Astrocyte of the hippocampus (primary cell): ENCODE measurements at places on chromosomes 11 and 22.

DNA sequence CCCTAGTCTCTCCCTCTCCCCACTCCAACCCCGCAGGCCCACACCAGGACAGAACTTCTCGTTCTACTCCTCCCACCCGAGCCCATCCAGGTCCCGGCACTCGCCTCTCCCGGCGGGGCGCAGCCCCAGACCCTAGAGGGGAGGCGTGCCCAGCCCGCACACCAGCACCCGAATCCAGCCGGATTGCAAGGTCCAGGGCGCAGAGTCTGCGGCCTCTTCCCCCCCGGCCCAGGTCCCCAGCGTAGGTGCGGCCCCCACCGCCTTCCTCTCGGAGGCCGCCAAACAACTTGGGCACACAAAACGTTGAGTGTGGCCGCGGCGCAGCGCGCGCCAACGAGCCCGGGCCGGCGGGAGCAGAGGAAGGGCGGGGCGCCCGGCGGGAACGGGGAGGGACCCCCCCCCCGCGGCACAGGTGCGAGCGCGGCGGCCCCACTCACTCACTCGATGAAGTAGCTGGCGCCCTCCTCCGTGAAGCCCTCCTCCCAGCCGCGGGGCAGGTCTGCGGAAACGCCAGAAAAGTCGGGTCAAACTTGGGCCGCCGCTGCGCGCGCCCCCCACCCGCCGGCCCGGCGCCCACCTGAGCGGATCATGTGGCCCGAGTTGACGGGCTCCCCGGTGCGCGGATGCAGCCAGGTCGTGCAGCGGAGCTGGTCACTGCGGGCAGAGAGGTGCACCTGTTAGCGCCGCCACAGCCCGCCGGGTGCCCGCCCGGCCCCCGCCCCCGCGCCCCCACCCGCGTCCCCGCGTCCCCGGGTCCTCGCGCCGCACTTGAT, 480 bp downstream of the PLEKHA7 start:
- DNase-seq = peak; percentile 51

- no peak for DNase-seq
Measured at GRCh38 chr11:69394234-69394868, 87.1 kb upstream of the LINC01488 start.

GRCh38 chr22:29199702-29200400, 5.8 kb upstream of the EMID1 start:
- DNase-seq = no peak

DNA sequence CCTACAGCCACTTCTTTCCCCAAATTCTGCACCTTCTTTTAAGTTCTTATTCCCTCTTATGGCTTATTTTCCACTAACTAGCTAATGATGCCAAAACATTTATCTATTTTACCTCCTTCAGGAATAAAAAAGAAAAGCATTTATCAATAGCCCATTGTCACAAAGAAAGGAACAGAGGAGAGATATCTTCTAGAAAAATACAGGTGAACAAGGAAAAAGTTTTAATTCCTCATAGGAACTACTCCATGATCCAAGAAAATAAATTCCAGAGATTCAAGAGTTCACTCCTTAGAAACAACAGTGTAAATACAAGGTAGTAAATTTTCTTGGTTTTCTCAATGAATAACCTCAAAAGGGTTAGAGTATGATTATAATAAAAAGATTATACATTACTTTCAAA, 52.6 kb upstream of the TOP3B start:
- no peak for DNase-seq

DNA sequence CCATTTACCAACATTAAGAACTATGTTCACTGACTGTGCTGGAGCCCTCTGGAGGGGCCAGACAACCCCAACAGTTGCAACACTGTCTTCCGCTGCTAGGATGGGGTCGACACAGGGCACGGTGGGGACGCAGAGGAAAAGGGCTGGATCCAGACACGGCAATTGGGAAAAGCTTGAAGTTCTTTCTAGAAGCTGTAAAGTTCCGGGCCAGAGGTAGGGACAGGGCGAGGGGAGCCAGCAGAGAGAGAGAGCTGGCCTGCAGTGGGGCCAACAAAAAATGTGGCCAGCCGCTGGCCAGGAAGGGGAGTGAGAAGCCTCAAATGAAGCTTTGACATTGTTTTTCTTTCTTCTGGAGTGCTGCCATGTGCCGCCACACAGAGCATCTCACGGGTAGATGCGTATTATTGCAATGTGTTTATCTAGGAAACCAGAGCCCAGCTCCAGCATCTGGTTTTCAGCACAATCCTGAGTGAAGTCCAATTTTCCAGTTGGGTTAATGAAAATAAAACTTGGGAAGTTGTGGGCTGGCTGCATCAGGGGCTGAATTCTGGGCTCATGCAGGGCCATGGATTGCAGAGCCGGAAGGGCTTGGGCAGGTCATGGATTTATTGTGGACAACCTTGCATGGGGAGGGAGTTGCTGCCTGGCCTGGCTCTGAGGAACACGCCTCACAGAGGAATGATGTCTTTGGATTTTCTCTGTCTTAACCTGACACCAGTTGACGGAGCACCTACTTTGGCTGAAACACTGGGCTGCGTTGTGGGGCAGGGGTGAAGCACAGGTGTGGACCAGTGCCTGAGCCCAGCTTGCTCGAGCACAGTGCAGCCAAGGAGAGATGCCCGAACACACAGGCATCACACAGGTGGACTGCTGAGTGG, 67.6 kb upstream of the AMPD3 start:
- DNase-seq = peak; percentile 92
